Panc1 (cell line): ENCODE measurements at places on chromosomes 13 and 19.

GRCh38 chr19:21694171-21694906, 73.0 kb downstream of the ZNF100 start:
- DNase-seq: no peak

DNA sequence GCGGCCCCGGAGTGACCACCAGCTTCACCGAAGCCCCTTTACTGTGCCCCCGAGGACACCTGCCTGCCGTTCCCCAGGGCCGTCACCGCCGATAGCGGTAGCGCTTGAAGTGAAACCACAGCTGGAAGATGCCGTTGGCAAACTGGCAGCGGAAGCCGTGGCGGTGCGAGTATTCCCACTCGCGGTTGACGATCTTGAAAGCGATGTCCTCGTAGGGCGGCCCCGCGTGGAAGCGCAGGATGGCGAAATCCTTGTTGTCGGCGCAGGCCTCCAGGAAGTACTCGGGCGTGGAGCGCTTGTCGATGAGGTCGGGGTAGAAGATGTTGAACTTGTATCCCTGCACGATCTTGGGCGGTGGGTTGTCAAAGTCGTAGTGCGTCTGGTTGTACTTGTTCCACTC, 5.2 kb upstream of the TBXA2R start:
- no peak for DNase-seq

DNA sequence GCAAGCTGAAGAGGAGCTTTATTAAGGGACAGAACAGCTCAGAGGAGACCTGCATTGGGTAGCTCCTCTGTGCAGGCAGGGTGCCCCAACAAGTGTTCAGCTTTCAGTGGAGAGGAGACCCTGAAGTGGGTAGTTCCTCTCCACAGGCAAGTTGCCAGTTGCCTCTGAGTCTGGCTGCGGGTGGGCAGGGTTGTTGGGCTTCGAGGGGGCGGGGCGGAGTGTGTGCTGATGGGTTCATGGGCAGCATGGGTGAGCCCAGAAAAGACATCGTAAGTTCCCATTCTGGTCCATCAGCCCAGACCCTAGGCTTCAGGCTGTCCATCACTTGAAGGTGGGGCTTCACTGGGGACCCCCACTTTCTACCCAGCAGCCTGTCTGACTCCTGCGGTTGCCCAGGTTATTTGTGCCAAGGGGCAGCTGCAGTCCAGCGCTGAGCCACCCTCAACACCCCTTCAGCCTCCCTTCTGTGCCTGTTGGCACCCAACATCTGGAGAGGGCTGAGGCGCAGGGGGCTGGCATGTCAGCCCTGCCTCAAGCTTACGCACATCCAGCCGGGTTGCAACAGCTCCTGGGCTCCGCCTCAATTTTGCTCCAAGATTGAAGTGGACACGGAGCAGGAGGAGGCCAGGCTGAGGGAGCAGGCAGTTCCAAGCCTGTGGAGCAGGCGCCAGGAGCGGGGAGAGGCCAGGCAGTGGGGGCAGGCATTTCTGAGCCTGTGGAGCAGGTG, 350.5 kb upstream of the PCDH20 start:
- DNase-seq: no peak

- no peak for DNase-seq
Measured at GRCh38 chr13:70864731-70865130, 756.5 kb upstream of the KLHL1 start.

GRCh38 chr13:110524541-110525257, 36.8 kb downstream of the RAB20 start:
- no peak for DNase-seq

DNA sequence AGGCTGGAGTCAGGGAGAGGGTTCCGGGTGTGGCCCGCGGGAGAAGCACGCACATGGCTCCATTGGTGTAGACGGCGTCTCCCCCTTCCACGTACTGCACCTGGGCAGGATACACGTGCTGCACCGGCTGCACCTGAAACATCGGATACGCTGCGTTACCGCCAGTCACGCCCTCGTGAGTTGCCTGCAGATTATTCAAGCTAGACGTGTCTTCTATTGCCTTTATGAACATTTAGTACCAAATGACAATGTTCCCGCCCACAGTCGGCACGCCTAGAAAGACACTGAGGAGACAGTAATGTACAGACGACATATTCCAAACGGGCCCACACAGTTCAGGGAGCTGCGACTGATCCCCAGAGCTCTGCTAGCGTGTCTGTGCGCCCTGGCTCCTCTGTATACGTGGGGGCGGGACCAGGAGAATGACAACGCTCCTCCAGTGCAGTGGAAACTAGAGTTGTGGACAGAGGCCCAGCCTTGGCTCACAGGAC, 64.1 kb upstream of the RANBP3 start:
- no peak for DNase-seq

- no peak for DNase-seq
Measured at GRCh38 chr19:1841209-1841924, 6.9 kb downstream of the REXO1 start.

- no peak for DNase-seq
Measured at GRCh38 chr19:6235031-6235951, 44.5 kb downstream of the MLLT1 start.
